ENCODE measurements at places on chromosomes 16 and 17.

GRCh38 chr17:27649929-27650328 lies 18.9 kb downstream of the LGALS9 start:
- no peaks in the 10 kb centered on the region for H3K4me1 ChIP-seq
- no peaks in the 10 kb centered on the region for H3K27me3 ChIP-seq
- H3K4me3 ChIP-seq = no peak overlapping the region
- no peak for DNase-seq
- no peak overlapping the region for H3K27ac ChIP-seq

DNA sequence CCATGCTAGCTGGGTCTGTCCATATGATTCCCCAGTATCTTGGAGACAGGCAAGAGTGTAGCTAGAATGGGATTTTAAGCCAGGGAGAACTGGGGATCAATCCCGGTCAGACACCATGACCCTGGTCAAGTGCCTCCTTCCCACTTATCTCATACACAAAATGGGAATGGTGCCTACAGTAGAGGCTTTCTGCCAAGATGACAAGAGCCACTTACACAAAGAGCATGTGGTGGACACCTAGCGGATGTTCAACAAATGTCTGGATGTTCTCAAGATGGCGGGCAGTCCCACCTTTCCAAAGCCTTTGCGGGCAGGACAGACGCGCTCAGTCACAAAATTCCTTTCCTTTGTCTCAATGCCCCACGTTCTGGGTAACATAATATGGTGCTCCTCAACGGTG lies 57.3 kb downstream of the MAF start:
- no peaks in the 10 kb centered on the region for H3K27me3 ChIP-seq
- DNase-seq = no peak
- H3K4me1 ChIP-seq = no peaks in the 10 kb centered on the region
- H3K27ac ChIP-seq = no peak overlapping the region
- no peaks in the 10 kb centered on the region for H3K36me3 ChIP-seq
- H3K4me3 ChIP-seq = no peak overlapping the region

GRCh38 chr17:75979705-75980187 lies 706 bp downstream of the TEN1 start:
- no peaks in the 10 kb centered on the region for H3K4me1 ChIP-seq
- no peaks in the 10 kb centered on the region for H3K27me3 ChIP-seq
- H3K27ac ChIP-seq = peak overlapping the region; percentile 97
- peak overlapping the region; percentile 38 for H3K4me3 ChIP-seq
- H3K36me3 ChIP-seq = no peaks in the 10 kb centered on the region

GRCh38 chr17:49747632-49748031 lies 16.3 kb downstream of the FAM117A start:
- DNase-seq = no peak
- H3K27ac ChIP-seq = no peak overlapping the region
- no peak overlapping the region for H3K4me3 ChIP-seq
- H3K36me3 ChIP-seq = no peaks in the 10 kb centered on the region
- H3K4me1 ChIP-seq = peaks cover 12% of the 10 kb centered on the region

GRCh38 chr17:183021-183420 lies 1.6 kb upstream of the DOC2B start:
- H3K4me3 ChIP-seq = no peak overlapping the region
- no peaks in the 10 kb centered on the region for H3K36me3 ChIP-seq
- H3K27ac ChIP-seq = no peak overlapping the region
- peaks cover 52% of the 10 kb centered on the region for H3K27me3 ChIP-seq
- DNase-seq = no peak

- H3K4me3 ChIP-seq = peak overlapping the region; percentile 49
- peak overlapping the region; percentile 94 for H3K27ac ChIP-seq
- peaks cover 10% of the 10 kb centered on the region for H3K4me1 ChIP-seq
- no peaks in the 10 kb centered on the region for H3K36me3 ChIP-seq
- H3K27me3 ChIP-seq = no peaks in the 10 kb centered on the region
- DNase-seq = peak; percentile 70
Measured at GRCh38 chr16:4314532-4315185, 1.2 kb upstream of the GLIS2 start.

GRCh38 chr16:20409398-20410120 lies at the start of gene ACSM5:
ACSM5 (plus strand) TSS chr16:20409534; CDS start chr16:20411485, 1,951 bp downstream.
- no peaks in the 10 kb centered on the region for H3K27me3 ChIP-seq
- H3K27ac ChIP-seq = no peak within 1 kb of the TSS
- DNase-seq = peak; percentile 13
- no peak within 1 kb of the TSS for H3K4me3 ChIP-seq
- H3K36me3 ChIP-seq = no peaks in the 10 kb centered on the region

- no peak overlapping the region for H3K4me3 ChIP-seq
- no peak overlapping the region for H3K27ac ChIP-seq
- peaks cover 36% of the 10 kb centered on the region for H3K4me1 ChIP-seq
- DNase-seq = peak; percentile 91
- H3K36me3 ChIP-seq = no peaks in the 10 kb centered on the region
Measured at GRCh38 chr16:49734331-49734730, 121.6 kb downstream of the ZNF423 start.

GRCh38 chr16:87086156-87086555 lies 231.0 kb downstream of the C16orf95 start:
- no peaks in the 10 kb centered on the region for H3K36me3 ChIP-seq
- H3K27me3 ChIP-seq = no peaks in the 10 kb centered on the region
- H3K4me3 ChIP-seq = no peak overlapping the region

DNA sequence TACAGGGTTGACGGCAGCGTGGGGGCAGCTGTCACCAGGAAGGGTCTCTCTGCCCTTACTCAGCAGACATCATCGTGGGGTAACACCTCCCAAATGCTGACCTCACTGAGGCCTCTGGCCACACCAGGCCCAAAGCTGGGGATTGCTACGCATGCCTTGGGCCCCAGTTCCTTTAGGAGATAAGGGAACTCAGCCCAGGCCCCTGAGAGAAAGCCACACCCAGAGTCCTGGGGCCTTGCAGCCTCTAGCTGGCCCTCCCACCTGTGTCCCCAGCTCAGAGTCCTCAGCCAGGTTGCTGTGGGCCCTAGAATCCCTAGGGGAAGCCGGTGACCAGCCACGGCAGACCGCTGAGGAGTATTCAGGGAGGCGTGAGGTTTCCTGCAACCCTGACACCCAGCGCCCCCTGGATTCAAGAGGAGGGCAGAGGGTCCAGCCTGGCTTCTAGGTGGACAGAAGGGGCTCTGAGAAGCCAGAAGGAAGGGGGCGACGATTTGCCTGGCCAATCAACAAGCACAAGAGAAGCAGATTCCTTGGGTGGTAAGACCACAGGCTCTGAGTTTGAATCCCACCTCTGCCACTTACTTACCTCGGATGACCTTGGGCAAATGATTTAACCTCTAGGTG lies 10.3 kb upstream of the GINS2 start:
- H3K27ac ChIP-seq = no peak overlapping the region
- no peaks in the 10 kb centered on the region for H3K4me1 ChIP-seq
- H3K36me3 ChIP-seq = no peaks in the 10 kb centered on the region
- H3K27me3 ChIP-seq = no peaks in the 10 kb centered on the region

DNA sequence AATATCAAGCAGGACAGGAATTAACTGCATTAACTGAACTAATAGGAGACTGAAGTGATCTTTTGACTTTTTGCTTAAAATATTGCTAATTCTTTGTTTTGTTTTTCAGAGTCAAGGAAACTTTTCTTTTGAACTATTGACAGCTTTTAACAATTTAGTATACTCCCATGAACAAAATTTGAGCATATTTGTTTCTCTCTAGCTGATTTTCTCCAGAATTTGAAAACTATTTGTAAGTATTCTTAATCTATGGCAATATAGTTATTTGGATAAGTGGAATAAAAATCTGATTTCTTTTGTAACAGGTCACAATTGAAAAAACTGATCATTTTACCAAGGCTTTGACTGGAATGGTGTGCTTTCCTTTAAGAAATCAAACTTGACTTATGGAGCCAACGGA lies 7.0 kb upstream of the SCPEP1 start:
- H3K4me3 ChIP-seq = no peak overlapping the region
- H3K4me1 ChIP-seq = no peaks in the 10 kb centered on the region
- no peak for DNase-seq
- H3K36me3 ChIP-seq = no peaks in the 10 kb centered on the region
- H3K27me3 ChIP-seq = no peaks in the 10 kb centered on the region

GRCh38 chr16:87297918-87298631 lies 19.1 kb downstream of the C16orf95 start:
- no peaks in the 10 kb centered on the region for H3K4me1 ChIP-seq
- no peak overlapping the region for H3K4me3 ChIP-seq
- no peaks in the 10 kb centered on the region for H3K36me3 ChIP-seq
